ENCODE measurements at places on chromosomes 5 and 9.

DNA sequence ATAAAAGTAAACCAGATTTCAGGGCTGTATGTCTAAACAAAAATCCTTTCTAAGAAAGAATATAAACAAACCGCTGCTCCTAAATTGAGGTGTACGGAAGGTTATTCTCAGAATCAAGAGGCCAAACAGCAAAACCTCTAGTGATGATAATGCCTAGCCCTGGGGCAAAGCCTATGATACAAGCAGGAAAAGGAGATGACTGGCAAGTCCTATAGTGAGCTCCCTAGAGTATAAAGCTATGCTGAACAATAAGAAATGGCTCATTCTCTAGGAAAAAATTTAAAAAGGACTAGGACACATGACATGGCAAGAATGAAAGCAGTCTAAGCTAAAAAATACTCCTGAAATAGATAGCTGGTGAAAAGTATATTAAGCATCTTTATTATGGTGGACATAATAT lies 187.1 kb downstream of the BNC2 start:
- DNase-seq: no peak

DNA sequence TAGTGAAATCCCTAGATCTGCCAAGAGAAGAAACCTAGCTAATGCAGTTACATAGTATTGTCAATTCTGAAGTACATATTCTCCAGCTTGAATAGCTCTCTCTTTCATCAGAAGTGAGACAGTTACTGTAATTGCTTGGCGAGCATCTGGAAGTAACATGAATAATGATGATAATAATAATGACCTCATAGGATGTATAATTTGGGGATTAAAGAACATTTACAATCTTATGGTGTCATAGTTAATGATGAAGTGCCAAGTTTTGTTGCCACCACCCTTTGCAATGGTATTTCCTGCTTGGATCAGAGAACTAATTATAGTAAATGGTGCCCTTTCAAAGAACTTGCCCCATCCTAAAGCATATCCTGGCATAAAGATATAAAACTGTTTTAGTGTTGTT lies 201.4 kb downstream of the ADAMTSL1 start:
- no peak for DNase-seq

GRCh38 chr5:115180165-115180709 lies 10.5 kb upstream of the TRIM36 start:
- DNase-seq: peak; percentile 11

- DNase-seq: no peak
Observed at GRCh38 chr9:131179561-131180219, 54.3 kb downstream of the NUP214 start.

DNA sequence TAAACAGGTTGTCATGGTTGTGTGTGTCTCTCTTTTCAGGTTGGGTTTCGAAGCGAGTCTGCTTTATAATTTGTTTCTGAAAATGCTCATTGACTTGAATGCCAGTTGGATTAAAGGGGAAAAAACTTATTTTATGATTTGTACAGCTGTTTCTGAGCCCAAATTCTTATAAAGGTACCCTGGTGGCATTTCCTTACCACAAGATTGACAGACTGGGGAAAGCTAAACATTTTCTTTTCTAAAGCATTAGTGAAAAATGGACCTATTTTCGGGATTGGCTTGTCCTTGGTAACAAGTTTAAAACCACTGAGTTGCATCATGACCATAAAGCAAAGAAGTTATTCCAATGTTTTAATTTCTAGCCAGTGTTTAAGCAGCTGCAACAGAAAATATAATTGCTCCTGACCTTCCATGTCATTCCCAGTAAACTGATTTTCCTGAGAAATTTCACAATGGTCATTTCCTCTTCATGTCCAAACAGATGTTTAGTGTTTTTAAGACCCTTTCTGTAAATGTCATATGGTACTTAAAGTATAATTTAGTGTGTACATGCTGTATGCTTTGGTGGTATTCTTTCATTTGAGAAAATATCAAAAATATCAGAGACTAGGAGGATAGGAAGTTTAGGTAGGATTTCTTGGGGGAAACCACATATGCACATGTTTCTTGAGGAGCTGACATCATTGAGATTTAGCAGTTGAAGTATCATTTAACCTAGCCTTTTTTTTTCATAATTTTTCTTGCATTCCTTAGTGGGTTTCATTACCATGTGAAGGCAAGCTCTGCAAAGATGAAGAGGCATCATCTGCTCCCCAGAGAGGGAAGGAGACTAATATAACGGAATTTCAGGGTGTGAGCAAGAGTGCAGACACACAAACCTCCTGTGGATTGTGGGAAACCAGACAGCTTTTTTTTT lies 667.1 kb upstream of the RGMB start:
- DNase-seq: no peak

GRCh38 chr5:171476701-171477100 lies 57.3 kb downstream of the FGF18 start:
- DNase-seq: no peak
